Neural crest cell (in vitro differentiated cells): ENCODE measurements at places on chromosomes 4 and X. TPM values are rescaled to one million over a fixed set of nuclear protein-coding genes. Genes with fewer than 3 reads are reported as not detected.

GRCh38 chr4:87433342-87433741, 11.0 kb downstream of the NUDT9 start:
- no peak overlapping the region for H3K4me3 ChIP-seq
- H3K27me3 ChIP-seq = no peaks in the 10 kb centered on the region
- no peak for DNase-seq
- peaks cover 10% of the 10 kb centered on the region for H3K36me3 ChIP-seq

- H3K36me3 ChIP-seq = no peaks in the 10 kb centered on the region
- H3K27me3 ChIP-seq = peaks cover 28% of the 10 kb centered on the region
- DNase-seq = peak; percentile 25
- no peaks in the 10 kb centered on the region for H3K4me1 ChIP-seq
- no peak overlapping the region for H3K27ac ChIP-seq
- no peak overlapping the region for H3K4me3 ChIP-seq
These were observed 356.1 kb downstream of the HNRNPD start for GRCh38 chr4:82017680-82018079.

- H3K27ac ChIP-seq = no peak overlapping the region
- H3K4me1 ChIP-seq = peaks cover 4% of the 10 kb centered on the region
- peaks cover 2% of the 10 kb centered on the region for H3K36me3 ChIP-seq
- no peaks in the 10 kb centered on the region for H3K27me3 ChIP-seq
- DNase-seq = no peak
These were observed 4.5 kb upstream of the TREX2 start for GRCh38 chrX:153450114-153450948.

DNA sequence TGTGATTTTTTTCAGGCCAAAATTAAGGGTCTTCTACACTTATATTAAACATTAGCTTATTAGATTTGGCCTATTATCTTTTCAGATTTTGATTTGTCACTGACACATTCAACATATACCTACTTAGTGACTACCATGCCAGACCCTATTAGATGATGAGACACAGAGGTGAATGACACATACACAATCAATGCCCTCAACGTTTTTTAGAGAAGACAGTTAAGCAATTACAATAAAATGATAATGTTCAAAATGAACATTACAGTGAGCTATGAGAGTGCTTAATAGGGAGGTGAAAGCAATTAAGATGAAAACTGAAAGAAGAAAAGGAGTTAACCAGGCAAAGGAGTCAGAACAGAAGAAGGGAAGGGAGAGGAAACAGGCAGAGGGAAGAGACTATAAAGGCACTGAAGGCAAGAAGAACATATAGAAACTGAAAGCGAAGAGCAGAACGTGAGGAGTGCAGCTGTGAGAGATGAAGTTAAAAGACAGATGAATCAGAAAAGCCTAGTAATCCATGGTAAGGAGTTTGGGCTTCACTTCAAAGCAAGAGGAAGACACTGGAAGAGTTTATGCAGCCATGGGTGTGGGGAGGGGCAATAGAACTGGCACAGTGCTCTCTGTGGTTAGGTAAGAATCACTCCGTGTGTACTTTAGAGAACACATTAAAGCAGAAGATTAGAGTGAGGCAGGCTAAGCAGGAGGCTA, 119.0 kb downstream of the REELD1 start:
- H3K27me3 ChIP-seq = no peaks in the 10 kb centered on the region
- H3K27ac ChIP-seq = no peak overlapping the region
- DNase-seq = no peak

DNA sequence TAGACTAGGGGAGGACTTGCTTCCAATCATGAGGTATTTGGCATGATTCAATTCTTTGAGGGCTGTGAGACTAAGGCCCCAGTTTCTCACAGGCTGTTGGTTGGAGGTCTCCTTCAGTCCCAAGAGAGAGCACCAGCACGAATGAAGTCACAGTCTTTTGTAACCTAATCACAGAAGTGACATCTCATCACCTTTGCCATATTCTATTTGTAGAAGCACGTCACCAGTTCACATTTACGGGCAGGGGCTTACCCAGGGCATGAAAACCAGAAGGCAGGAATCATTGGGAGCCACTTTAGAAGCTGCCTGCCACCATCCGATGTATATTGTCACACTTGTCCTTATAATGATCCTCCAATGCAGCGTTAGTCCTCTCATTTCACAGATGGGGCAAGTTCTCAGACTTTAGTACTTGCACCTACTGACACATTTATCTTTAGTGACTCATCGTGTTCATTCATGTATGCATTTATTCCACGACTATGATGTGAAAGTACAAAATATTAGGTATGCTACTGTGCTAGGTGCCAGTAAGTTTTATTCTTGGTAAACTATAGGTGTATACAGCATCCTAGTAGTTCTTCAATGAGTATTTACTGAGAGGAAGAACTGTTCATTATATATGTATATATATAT, 163.8 kb upstream of the PGRMC2 start:
- no peak overlapping the region for H3K27ac ChIP-seq
- DNase-seq = no peak
- no peaks in the 10 kb centered on the region for H3K36me3 ChIP-seq
- H3K4me1 ChIP-seq = peaks cover 5% of the 10 kb centered on the region
- H3K27me3 ChIP-seq = peaks cover 4% of the 10 kb centered on the region

The GABRE gene
- 0.44 and 0.50 TPM in 2 replicates for total RNA-seq

- H3K4me1 ChIP-seq = peaks cover 15% of the 10 kb centered on the region
- peak; percentile 29 for DNase-seq
- no peaks in the 10 kb centered on the region for H3K27me3 ChIP-seq
- no peak overlapping the region for H3K27ac ChIP-seq
- H3K36me3 ChIP-seq = no peaks in the 10 kb centered on the region
These were observed 1.8 kb upstream of the BCORL1 start for GRCh38 chrX:129980540-129981199.

The GLRA2 gene
- total RNA-seq = 0.73 and 1.3 TPM in 2 replicates

The TEX11 gene
- total RNA-seq = not detected in 2 replicates

GRCh38 chr4:101753721-101754120, 36.8 kb upstream of the BANK1 start:
- DNase-seq = no peak
- H3K4me1 ChIP-seq = no peaks in the 10 kb centered on the region
- no peaks in the 10 kb centered on the region for H3K27me3 ChIP-seq
- H3K27ac ChIP-seq = no peak overlapping the region
- no peaks in the 10 kb centered on the region for H3K36me3 ChIP-seq
- H3K4me3 ChIP-seq = no peak overlapping the region

DNA sequence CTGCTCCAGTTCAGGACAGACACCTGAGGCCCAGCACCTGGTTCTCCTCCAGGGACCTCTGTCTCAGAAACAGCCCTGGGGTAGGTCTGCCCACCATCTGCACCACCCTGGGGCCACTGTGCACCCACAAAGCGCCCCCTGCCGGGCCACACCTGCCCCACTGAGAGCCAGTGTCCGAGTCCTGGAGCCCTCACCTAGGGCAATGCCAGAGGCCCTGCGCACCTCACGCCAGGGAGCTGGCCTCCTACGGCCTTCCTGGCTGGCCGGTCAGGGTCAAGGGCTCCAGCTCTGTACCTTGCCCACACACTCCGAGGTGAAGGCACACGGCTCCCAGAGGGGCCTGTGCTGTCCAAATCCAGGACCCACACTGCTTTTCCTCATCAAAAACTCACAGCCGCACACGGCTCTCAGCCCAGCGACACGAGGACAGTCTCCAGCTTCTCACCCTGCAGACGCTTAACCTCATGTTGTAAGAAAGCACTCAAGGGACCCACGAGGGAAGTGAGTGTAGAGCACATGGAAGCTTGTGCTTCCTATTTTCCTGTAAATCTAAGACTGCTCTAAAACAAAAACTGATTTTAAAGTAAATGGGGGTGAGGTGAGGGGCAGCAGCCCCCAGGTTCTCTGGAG, 5.4 kb downstream of the CTBP1 start:
- H3K36me3 ChIP-seq = peaks cover 5% of the 10 kb centered on the region
- peak overlapping the region; percentile 56 for H3K4me3 ChIP-seq
- no peaks in the 10 kb centered on the region for H3K27me3 ChIP-seq
- no peak for DNase-seq

DNA sequence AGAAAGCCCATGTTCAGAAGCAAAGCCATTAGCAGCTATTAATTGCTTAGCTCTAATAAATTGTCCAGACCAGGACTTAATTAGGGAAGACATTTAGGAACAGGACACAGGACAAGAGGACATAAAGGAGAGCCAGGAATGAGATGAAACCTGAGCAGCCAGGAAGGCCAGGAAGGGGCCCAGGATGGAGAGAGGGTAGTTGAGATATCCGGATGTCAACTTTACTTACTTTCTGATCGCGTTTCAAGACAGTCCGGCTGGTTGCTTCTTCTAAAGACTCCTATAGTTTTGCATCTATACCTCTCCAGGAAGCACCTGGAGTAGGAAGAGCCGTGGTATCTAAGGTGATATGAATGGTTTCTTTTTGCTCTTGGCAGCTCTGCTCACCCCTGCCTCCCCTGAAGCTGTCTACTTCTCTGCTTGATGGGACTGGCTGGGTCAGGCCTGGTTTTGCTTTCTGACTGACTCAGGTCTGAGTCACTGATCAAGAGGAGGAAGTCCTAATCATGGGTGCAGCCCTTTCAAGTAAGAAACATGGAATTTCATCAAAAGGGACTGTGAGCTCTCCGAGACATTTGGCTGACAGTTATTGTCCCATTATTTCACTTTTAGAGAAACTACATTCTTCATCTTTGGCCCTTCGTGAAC, 733.3 kb downstream of the RPA4 start:
- H3K4me3 ChIP-seq = no peak overlapping the region
- H3K27me3 ChIP-seq = no peaks in the 10 kb centered on the region
- DNase-seq = no peak
- H3K27ac ChIP-seq = no peak overlapping the region
- peaks cover 5% of the 10 kb centered on the region for H3K4me1 ChIP-seq

DNA sequence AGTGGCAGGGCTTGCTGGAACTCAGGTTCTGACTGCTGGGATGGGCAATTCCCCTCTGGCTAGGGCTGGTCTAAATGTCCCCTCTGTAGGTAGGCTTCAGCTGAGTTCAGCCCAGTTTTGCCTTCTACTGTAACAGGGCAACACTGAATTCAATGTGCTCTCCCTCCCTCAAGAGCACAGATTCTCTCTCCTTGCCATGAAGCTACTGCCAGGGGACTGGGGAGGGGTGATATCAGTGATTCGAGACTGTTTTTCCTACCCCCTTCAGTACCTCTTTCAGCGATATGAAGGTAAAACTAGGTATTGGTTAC, 23.4 kb upstream of the STPG2 start:
- no peaks in the 10 kb centered on the region for H3K27me3 ChIP-seq
- no peaks in the 10 kb centered on the region for H3K4me1 ChIP-seq
- DNase-seq = no peak
- H3K4me3 ChIP-seq = no peak overlapping the region

DNA sequence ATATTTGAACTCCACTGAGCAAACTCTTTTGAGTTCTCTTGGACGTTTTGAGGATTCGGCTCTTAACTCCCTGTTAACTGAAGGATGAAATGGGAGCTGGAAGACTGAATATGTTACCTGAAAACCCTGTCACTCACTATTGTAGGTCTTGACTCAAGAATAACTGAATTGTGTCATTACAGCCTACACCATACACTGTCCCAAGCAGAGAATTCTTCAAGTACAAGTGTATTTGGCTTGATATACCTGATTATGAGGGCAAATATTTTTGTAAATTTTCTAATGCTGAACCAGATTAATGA, 276.1 kb downstream of the CFAP299 start:
- H3K27me3 ChIP-seq = peaks cover 14% of the 10 kb centered on the region
- H3K4me3 ChIP-seq = no peak overlapping the region
- H3K4me1 ChIP-seq = no peaks in the 10 kb centered on the region
- no peak for DNase-seq
- no peak overlapping the region for H3K27ac ChIP-seq
- no peaks in the 10 kb centered on the region for H3K36me3 ChIP-seq

The IL21 gene
- not detected in 2 replicates for total RNA-seq

The DRD5 gene
- total RNA-seq = not detected in 2 replicates

GRCh38 chrX:103488332-103488731, 31.0 kb downstream of the RAB40A start:
- DNase-seq = no peak
- H3K4me3 ChIP-seq = no peak overlapping the region
- no peak overlapping the region for H3K27ac ChIP-seq
- no peaks in the 10 kb centered on the region for H3K27me3 ChIP-seq
- H3K36me3 ChIP-seq = no peaks in the 10 kb centered on the region
